ENCODE measurements at places on chromosomes 12 and 14.

- peak; percentile 88 for DNase-seq
Measured at GRCh38 chr14:59333668-59334067, 131.5 kb downstream of the GPR135 start.

DNA sequence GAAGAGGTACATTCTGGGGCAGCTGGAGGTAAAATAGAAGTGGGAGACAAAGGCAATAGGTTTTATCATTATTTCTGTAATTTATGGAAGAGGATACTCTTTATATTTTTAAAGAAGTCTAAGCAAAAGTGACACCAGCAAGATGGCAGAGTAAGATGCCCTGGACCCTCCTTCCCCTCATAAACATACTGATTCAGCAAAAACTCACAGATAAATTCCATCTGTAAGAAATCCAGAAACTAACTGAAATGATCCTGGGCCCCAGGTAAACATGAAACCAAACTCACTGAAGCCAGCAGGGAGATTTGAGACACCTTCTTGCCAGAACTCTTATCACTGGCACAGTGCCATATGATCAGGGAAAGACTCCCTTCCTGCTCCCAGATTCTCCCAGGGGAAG lies 79.9 kb downstream of the GCH1 start:
- DNase-seq: no peak

DNA sequence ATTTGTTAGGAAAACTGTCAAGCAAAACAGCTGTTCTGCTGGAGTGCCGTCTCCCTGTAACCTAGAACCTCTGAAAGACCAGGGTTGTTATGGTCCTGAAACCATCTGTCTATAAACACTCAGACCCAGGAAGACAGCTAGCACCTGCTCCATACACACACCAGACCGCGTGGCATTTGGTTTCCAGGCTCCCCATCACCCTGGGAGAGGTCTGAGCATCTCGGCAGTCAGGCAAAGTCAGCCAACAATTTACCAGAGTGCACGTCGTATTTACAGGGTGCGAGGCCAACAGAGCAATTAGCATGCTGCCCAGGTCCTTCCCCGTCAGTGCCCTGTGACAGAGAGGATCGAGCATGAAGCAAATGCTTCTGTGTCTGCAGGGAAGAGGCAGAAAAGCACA lies 272.5 kb downstream of the SLC15A4 start:
- no peak for DNase-seq

DNA sequence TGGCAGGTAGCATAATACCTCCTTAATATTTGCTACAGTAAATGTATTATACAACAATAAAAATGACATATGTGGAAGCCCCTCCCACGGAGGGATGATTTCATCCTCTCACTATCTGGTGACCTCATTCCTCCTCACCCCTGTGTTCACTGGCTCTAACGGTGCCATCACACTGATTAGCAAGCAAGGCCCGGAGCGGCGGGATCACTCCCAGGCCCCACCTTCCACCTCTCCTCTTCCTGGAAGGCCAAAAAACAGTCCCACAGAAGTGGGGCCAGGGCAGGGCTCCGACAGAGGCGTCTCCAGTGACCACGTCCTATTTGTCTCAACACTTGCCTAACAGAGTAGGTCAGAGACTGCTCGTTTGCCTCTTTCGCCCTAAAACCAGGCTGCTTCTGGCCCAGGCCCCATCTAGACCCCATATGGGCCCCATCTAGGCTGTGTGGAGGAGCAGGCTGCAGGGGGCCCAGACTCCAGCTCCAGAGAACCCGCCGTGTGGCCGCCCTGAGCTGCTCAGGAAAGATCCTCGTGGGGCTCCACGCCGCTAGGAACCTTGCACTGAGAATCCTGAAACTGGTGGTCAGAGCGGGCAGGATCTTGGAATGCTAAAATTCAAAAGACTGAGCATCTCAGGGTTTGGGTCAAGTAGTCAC lies 3.7 kb downstream of the SELPLG start:
- DNase-seq: peak; percentile 87

DNA sequence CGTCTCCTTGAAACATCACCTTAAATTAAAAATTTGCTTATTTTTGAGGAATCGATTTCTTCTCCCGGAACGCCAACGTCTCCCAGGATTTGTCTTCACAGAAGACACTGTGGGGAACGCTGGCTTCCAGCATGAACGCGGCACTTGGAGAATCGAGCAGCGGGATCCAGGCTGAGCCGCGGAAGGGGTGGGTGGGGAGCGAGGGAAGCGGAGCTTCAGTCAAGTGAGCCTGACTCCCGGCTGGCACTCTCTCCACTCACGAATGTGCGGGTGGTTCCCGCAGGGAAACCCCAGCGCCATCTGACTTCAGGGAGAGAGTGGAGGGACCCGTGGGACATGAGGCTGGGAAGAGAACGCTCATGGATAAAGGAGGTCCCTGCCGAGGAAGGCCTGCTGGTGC lies 506.0 kb upstream of the TMEM132C start:
- DNase-seq: no peak

DNA sequence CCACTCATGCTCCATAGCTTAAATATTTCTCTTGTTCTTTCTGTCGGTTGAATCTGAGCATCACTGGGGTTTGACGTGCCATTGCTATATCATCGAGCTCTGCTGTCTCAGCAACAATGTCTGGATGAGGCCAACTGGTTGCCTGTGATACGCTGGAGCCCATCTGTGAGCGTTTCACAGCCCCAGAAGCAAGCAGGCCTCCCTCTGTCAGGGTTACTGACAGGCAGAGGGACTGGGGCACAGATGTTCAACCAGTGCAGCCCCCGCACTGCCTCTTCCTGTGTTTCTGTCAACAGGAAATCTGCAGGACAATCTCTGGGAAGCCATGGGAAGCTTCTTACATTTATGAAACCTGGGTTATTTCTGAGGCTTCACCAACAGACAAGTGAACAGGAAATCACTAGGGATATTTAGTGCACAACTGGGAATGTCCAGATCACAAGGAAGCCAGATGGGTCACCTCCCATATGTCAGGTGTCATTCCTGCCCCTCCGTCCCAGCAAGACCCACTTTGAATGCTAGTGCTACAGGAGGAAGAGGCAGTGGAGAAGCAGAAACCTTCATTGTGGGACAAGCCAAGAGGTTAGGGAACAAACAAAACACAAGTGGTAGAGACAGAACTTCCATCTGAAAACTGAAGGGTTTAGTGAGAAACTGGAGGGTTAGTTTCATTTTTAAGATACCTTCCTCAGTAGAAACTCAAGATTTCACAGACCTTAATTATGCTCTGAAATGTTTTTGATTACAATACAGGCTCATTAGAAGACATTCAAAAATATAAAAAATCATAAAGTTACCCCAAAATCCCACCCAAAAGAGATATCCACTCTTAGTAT lies 24.1 kb downstream of the DMAC2L start:
- DNase-seq: no peak

DNA sequence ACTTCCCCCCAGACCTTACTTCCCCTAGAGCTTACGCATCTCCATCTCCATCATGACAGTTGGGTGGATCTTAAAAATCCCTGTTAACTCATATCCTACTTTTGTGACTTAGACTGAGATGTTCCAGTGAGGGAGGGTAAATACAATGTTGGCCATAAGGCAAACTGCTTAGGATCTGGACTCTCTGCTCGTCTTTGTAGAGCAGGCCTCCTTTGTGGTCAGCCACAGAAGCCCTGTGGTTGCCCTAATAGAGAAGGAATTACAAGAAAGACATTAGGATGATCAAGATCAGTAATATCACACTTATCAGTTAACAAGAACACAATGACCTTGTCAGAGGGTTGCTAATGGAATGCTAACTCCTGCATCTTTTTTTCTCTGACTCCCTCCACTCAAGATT lies 52.0 kb downstream of the TMEM132C start:
- no peak for DNase-seq

GRCh38 chr12:31120392-31121008 lies 46.8 kb downstream of the DDX11 start:
- no peak for DNase-seq

GRCh38 chr12:98646294-98647090 lies 1.4 kb downstream of the APAF1 start:
- DNase-seq: peak; percentile 68

DNA sequence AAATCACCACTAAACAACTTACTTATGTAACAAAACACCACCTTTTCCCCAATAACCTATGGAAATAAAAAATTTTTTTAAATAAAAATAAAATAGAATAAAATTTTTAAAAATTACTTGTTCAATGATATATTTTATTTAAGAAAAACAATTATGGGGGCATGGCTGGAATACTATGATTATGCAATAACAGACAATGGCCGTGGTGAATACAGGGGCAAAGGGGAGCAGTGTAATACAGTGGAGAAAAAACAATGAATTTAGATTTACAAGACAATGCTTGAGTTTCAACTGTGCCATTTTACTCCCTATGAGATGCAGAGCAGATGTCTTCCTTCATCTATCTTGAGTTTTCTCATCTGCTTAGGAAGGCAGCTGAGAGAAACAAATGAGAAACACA lies 72.9 kb downstream of the BLTP3B start:
- DNase-seq: no peak

DNA sequence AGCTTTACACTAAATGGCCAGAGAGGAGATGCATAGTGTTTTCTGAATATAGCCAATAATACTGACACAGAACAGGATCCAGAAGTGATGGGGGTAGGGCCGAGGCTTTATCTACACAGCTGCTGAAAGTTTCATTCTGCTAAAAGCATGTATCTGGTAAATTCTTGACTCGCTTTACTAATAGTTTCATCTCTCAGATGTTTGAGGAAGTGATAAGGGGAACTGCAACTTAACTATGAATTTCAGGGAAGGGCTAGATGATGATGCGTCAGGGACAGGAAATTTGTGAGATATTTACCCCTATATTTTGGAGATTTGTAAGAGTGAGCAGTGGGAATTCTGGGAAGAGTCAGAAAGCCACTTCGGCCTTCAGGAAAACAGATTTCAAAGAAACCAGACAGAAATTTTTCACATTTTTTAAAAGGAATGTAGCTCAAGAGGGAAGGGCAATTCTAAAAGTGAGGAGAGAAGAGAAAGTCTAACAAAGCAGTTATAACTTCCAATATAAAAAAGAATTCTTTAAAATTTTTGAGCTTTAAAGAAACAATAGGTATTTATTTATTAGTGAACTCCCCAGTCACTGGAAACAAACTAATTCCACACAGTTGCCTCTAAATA lies 243.1 kb downstream of the BCAT1 start:
- peak; percentile 24 for DNase-seq

DNA sequence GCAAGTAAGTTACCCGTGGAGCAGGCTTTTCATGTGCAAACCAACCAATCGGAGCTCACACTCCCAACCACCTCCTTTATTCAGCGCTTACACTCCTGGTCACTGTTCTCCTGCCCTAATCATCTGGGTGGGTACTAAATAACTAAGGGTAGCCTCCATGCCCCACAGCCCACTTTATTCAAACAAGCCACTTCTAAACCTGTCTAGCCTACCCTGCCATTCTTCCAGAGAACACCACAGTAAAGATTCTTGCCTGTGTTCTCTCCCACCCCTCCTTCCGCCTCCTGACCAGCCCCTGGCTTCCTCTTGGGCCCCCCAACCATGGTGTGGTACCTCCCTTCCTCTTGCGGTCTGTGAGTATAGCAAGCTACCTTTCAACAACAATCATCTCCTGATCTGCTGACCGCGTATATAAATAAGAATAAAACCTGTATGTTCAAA lies 581.9 kb downstream of the VRK1 start:
- DNase-seq: no peak

DNA sequence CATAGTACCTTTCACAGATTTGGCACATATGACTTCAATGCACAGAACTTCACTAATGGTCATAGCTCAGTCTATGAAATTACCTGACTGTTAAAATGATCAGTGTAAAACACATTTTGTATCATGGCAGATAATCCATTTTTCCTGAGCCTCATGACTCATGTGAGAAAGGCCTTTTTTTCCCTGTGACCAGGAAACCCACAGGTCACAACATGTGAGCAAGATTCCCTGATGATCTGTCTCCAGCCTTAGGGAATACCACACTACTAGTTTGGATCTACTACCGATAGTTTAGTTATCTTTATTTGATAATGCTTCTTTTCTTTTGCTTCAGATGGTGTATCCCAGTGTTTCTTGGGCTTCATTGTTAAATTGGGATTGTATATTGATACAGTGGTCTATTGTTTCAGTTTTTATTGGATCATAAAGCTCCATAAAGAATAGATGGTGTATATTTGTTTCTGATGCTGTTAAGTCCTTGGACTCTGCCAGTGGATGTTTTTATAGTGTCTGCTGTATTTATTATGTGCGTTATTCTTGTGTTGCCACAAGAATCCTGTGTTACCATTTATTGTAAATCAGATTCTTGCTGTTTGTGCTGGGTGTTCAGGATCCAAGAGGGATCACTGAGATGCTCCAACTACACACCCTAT lies 248.7 kb upstream of the PELI2 start:
- peak; percentile 37 for DNase-seq

GRCh38 chr12:50363141-50363540 lies 33.3 kb downstream of the FAM186A start:
- no peak for DNase-seq

GRCh38 chr14:69684461-69685217 lies 73.2 kb downstream of the SUSD6 start:
- no peak for DNase-seq

GRCh38 chr12:23349564-23349963 lies 599.9 kb downstream of the SOX5 start:
- no peak for DNase-seq

DNA sequence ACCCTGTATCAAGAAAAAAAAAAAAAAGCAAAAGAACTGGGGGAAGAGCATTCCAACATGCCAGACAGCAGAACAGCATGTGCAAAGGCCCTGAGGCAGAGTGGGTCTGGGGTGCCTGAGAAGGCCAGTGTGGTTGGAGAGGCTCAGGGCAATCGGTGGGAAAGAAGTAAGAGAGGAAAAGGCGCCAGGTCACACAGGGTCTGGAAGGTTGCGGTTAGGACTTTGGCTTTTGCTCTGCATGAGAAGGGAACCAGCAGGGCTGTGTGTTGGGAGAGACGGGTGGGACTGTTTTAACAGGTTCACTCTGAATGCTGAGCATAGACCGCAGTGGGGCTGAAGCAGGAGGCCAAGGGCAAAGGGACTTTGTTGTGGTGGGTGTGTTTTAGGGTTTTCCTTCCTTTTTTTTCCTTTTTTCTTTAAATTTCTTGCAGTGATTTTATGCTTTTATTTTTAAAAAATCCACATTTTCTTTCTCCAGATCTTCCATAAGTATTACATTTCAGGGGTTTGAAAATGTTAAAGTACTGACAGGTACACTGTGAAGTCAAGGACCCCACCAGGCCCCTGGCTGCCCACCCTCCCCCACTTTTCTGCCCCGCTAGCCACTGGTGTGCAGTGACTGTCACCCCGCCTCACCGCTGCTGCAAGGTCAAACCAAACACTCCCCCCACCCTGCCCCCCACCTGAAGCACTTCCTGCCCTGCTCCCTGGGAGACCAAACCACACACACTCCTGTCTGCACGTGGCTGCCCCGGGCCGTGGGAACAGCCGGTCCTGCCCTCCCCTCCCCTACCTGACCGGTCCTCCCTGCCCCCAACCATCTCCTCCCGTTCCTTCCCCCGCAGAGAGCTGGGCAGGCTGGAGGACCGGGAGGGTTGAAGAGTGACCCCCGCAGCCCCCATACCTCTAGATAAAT lies 30.0 kb downstream of the DTX1 start:
- DNase-seq: no peak

DNA sequence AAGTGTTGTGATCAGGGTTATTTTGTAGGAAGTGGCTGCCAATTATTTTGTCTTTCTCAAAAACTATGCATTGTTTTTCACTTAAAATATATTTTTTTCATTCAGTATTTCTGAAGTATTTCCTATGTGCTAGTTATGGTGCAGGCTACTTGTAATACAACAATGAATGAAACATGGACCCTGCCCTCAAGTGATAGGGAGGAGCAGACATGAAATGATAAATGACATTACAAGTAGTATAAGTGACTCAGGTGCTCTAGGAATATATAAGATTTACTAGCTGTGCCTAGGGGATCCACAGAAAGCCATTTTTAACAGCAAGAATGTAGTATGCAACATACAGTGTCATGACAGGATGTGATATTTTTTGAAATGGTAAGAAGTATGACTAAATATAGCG lies 65.3 kb downstream of the TTLL5 start:
- no peak for DNase-seq
